Neural progenitor cell (in vitro differentiated cells): ENCODE measurements at places on chromosomes 2 and 18. TPM values are rescaled to one million over a fixed set of nuclear protein-coding genes. Genes with fewer than 3 reads are reported as not detected.

Gene L3MBTL4
- 0.31 and 0.34 TPM in 2 replicates for total RNA-seq

Gene LINC00305
- not detected in 2 replicates for total RNA-seq

Gene DSG4
- not detected in 2 replicates for total RNA-seq

DNA sequence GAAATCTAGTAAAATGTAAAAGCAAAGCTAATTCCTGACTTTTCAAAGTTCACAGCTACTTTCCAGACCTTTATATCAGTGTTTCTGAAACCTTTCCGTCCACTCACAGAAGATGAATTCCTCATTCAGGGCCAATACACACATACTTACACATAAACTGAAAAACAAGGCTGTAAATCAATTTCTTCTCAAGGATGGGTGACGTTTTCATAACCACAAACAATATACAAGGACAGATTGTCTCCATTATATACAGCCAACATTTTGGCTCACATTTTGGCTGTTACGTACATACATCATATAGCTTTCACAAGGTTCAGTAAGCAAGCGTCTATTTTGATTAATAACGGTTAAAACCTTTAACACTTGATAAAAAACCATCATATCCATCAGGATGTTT, 1.4 kb downstream of the RPRD1A start:
- no peak overlapping the region for H3K27ac ChIP-seq
- H3K27me3 ChIP-seq = peaks cover 6% of the 10 kb centered on the region
- H3K4me1 ChIP-seq = peaks cover 10% of the 10 kb centered on the region
- H3K4me3 ChIP-seq = peak overlapping the region; percentile 89
